Fibroblast of skin of abdomen (primary cell): ENCODE measurements at places on chromosomes 7 and 10.
A peak's percentile ranks its signal among the peaks of the same experiment; 100 is the strongest.

DNA sequence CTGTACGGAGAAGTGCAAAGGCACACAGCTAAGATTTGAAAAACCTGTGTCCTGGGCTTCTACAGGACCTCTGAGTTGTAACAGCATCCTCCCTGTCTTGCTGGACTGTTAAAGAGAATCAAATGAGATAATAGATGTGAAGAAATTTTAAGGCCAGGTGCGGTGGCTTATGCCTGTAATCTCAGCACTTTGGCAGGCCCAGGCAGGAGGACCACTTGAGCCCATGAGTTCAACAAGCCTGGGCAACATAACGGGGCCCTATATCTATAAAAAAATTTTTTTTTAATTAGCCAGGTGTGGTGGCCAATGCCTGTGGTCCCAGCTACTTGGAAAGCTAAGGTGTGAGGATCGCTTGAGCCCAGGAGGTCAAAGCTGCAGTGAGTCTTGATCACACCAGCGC, 2.9 kb upstream of the ARHGAP21 start:
- no peak for DNase-seq

DNA sequence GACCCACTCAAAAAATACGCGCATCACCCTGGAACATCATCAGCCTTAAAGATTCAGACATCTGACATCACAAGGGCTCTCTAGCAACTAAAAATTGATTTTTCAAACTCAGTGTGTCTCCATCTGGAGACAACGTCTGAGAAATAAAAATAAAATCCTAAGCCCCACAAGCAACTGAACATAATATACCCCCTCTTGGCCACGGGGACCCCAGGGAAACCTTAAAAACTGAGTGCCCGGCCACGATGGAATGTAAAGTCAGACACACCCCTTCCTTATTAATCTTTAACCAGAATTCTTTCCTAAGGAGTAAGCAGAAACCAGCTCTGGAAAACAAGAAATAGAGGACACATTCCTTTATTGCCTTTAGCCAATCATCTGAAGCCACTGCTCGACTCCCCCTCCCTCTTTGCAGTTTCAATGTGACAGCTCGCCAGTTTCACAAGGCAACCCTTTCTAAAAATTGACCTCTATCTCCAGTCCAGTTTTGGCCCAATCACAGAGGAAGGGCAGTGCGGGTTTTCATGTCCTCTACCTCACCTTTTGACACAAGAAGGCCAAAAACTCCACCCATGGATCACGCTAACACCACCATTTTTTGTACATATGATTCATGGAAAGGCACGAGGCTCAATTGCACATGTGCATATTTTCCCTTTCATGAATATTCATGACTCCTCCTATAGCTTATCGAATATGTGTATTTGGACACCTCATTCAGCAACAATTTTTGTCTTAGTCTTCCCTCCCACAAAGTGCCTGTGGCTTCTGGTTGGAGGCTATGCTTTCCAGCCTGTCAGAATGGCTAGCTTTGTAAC, 24.2 kb downstream of the IFIT3 start:
- DNase-seq: peak; percentile 98

GRCh38 chr7:112989531-112989930, 97.1 kb downstream of the GPR85 start:
- peak; percentile 4 for DNase-seq

DNA sequence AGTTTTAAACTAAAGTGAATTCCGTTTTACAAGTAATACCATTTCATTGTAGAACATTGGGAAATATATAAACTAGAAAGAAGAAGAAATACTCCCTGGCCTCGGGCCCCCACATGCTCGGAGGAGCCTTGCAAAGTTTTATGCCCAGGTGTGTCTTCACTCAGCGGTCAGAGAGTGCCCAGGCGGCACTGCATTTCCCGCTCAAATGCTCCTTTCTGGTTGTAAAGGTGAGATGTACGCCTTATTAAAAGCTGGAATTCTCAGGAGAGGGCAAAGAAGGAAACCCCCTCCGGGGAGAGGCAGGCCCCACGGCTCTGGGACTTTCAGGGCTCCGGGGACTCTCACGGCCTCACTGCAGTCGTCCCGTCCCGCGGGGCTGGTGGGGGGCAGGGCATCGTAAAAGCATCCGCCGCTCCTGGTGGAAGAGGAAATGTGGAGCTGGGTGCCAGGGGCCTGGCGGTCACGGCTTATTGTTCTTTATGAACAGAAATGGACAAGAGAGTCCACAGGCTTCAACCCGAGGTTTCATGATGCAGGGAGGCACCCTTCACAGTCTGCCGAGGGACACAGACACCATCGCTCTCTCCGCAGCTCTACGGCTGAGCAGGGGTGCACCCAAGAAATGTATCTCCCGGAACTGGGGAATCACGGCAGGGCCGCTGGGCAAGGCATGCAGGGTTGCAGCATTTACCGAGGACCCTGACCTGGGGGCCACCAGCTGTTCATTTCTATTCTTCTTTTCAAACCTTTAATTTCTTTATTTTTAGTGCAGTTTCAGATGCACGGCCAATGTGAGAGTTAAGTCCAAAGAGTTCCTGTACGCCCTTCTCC, 47.7 kb upstream of the INPP5A start:
- DNase-seq: no peak

DNA sequence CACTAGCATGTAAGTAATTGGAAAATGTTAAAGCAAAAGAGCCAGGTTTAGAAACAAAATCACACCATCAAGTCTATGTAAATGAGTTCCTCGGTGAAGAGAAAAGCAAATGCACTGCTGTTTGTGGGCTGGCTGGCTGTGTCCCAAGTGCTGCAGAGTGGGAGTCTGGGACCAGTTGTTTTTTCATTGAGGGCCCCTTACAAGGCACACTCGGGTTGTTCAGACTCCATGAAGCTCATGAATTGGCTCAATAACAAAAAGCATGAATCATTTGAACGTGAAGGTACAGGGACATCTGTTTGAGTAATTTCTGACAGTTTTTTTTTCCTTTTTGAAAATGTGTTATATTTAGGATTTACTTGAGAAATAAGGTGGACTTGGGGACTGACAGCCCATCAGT, 28.0 kb downstream of the GRK5 start:
- peak; percentile 62 for DNase-seq

- no peak for DNase-seq
These were observed 104.6 kb upstream of the INSIG1 start for GRCh38 chr7:155192961-155193640.

DNA sequence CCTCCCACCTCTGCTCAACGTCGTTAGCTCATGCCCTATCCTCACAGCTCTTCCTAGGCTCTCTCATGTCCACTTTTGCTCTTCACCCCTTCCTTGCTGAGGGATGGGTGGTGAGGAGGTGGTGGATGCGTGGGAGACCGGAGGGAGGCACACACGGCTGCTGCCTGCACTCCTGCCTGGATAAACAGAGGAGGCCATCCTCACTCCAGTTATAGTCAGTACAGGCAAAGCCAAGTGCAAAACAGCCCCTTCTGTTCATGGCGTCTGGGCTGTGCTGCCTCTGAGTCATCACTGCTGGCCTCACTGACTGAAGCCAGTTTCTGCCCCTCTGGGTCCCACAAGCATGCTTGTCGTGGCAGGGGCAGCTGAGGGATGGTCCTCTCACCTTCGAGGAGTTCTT, 31.9 kb upstream of the LRRC4 start:
- DNase-seq: no peak

DNA sequence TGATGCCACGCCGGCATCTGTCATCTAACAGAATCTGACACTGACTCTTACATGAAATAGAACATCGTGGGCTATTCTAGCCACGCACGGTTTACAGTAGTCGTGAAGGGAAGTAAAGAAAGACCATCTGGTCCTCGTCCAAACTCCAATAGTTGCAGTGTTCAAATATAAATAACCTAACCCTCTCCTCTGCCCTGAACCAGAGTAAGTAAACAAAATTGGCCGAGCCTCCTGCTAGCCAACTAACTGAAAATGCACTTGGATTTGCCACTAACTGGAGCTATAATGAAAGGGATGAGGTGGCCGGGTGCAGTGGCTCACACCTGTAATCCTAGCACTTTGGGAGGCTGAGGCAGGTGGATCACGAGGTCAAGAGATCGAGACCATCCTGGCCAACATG, 29.5 kb upstream of the ZC3HAV1L start:
- no peak for DNase-seq

- DNase-seq: no peak
These were observed 204.7 kb downstream of the EBF3 start for GRCh38 chr10:129759214-129760002.

- no peak for DNase-seq
These were observed 239.8 kb downstream of the FZD1 start for GRCh38 chr7:91503934-91504555.

DNA sequence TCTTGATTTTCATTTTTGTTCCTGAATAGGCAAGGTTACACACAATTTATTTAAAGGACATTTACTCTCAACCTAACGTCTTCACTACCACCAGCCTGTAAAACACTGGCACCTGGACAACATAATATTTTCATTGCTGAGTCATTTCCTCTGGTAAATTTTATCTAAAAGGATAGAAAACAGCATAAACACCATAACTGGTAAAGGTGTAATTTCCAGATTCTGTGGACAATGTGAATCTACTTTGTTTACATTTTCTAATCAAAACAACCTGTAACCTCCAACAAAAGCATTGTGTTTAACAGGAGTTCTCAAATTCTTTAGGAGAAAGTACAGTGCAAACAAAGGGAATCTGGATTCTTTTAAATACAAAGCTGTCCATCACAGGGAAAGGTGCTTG, 472.0 kb upstream of the AKR1E2 start:
- peak; percentile 30 for DNase-seq

DNA sequence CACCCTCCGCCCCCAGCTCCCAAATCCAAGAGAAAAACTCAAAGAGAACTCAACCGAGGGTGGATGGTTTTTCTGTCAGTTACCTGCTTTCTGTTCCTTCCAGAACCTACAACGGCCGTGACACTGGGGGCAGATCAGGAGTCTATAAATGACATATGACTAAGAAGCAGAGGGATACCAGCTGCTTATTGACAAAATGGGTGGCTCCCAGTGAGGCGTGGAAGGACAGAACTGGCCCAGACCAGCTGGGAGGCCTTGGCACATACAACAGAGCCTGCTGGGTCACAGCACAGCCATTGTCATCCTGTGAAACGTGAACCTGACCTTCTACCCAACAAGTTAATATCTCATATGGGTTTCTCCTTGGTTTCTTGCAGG, 84.3 kb upstream of the ADRB1 start:
- no peak for DNase-seq

GRCh38 chr10:133040198-133040597, 47.5 kb upstream of the ADGRA1 start:
- no peak for DNase-seq

DNA sequence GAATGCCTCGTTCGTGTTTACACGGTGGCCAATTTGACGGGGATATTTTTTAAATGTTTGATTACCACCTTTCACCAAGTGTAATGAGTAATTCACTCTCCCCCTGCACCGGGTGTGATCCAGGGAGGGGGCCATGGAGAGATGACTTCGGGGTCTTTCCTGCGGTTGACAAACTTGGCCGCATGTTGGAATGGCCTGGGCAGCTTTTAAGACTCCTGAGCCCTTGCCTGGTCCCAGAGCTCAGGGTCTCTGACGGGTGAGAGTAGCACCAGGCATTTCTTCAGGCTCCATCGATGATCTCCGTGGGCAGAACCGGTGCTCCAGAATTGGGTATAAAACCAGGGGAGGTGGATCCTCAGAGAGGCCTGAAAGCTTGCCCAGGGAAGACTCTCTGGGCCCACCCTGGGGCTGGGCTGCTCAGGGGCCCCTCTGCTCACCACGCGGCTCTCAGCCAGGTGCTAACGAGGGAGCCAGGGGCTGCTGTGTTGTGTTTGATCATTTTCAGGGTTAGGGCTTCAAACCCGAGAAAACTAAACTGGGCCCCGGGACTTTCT, 882 bp downstream of the ZNF282 start:
- peak; percentile 4 for DNase-seq

- DNase-seq: no peak
These were observed 2.4 kb downstream of the MKX start for GRCh38 chr10:27743012-27743876.

GRCh38 chr7:42181566-42181965, 55.4 kb downstream of the GLI3 start:
- DNase-seq: no peak

DNA sequence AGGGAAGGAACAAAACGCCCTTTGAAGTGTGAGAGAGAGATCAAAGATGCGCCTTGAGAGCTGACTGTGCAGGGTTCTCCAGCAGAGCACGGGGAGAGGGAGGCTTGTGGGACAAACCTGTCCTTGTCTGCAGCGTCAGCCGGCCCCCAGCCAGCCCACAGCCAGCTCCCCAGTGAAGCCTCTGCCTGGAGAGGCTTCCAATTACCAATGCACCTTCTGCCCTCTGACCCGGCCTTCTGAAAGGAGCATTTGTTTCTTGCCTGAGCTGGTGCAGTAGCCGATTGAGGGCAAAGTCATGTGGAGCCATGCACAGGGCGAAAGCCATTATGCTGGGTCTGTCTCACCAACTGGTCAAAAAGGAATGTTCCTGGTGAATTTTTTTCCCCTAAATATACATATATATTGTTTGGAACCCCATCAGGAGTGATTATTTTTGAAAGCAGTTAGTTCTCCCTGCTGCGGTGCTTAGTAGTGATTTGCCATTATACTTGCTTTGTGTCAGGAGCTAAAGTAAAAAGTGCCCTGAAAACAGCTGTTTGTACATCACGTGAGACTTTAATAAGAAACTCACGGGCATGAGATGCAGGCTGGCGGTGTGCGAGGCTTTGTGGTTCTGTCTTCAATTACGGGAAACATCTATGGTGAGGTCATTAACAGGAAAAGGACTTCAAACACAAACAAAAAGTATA, 268.6 kb downstream of the KLF6 start:
- peak; percentile 73 for DNase-seq

DNA sequence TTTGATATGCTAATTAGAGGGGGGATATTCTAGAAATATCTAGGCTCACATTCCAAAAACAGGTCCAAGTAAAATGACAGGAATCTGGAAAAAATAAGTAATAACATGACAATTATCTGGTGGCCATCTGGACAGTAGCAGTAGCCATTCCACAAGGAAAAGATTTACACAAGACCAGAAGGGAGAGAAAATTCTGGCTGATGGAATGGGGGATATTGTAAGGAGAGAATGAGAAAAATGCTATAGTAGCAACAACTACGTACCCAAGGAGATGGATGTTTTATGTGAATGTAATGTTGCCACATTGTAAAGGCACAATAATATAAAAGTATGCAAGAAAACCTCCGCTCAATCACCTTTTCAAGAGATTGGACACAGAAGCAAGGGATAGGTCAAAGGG, 5.4 kb downstream of the MYOF start:
- DNase-seq: peak; percentile 43

GRCh38 chr10:128150045-128150493, 23.8 kb upstream of the MKI67 start:
- peak; percentile 53 for DNase-seq

DNA sequence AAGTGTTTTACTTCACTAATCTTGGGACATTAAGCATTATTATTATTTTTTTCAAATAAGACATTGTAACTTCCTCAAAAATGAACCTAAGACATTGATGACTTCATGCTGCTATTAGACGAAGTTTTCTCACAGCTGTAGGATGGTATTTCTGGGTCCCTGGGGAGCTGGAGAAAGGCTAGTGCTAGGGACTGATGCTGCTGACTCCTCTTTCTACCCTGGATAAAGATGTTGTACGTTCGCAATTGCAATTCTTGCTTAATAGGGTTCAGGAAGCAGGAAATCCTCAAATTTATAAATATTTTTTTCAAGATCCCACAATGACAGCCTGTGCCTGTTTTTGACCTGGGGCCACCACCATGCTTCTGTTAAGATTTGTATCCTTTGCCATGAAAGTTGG, 526.0 kb downstream of the CCSER2 start:
- DNase-seq: no peak
